ENCODE measurements at places on chromosomes 5 and 9.

GRCh38 chr9:120388003-120388855 lies 191.7 kb downstream of the CDK5RAP2 start:
- no peak for DNase-seq

DNA sequence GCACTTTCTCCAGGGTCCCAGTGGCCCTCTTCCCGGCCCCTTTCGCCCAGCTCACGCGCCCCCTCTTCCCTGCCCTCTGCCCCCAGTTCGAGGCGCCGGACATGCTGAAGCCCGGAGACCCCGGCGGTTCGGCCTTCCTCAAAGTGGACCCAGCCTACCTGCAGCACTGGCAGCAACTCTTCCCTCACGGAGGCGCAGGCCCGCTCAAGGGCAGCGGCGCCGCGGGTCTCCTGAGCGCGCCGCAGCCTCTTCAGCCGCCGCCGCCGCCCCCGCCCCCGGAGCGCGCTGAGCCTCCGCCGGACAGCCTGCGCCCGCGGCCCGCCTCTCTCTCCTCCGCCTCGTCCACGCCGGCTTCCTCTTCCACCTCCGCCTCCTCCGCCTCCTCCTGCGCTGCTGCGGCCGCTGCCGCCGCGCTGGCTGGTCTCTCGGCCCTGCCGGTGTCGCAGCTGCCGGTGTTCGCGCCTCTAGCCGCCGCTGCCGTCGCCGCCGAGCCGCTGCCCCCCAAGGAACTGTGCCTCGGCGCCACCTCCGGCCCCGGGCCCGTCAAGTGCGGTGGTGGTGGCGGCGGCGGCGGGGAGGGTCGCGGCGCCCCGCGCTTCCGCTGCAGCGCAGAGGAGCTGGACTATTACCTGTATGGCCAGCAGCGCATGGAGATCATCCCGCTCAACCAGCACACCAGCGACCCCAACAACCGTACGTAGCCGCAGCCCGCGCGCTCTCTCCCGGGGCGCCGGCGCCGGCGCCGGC lies 1.0 kb downstream of the PRDM6 start:
- no peak for DNase-seq

- no peak for DNase-seq
These were observed 1891.7 kb upstream of the WWC1 start for GRCh38 chr5:166399781-166400180.

- no peak for DNase-seq
These were observed 140.8 kb downstream of the PRR16 start for GRCh38 chr5:120604884-120605283.

DNA sequence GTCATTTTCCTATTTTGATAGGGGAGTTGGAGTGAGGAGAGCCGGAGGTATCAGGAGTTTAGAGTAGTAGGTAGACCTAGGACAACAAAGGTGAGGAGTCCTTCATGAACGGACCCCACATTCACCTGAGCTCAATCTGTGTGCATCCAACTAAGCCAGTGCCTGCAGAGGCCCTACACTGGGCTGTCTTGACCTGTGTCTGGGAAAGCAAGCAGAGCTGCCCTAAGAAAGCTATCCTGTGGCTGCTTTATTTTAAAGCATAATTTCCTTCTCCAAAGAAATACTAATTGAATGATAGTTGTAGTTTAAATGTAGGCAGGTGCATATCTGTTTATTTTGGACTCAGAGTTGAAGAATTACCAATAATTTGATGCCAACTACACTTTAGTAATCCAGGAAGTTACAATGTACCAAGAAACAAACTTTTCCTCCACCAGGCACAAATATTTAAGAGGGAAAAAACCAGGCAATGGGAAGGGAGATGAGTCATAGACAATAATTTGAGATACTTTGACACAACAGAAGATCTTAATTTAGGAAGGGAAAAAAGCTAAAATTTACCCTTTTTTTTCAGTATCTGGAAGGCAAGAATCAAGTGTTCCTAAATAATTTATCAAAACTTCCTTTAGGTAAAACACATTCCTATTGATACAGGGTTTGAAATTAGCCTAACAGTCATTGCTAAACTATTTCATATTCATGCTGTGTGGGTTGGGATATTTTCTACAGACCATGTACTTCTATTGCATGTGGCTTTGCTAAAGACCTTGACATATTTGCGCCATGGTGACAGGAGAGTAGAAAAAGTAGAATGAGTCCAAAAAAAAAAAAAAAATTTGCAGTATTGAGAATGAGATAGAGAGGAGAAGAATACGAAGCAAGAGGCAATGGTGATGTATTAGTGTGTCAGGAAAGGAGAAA lies 376.6 kb upstream of the TUSC1 start:
- DNase-seq = no peak

DNA sequence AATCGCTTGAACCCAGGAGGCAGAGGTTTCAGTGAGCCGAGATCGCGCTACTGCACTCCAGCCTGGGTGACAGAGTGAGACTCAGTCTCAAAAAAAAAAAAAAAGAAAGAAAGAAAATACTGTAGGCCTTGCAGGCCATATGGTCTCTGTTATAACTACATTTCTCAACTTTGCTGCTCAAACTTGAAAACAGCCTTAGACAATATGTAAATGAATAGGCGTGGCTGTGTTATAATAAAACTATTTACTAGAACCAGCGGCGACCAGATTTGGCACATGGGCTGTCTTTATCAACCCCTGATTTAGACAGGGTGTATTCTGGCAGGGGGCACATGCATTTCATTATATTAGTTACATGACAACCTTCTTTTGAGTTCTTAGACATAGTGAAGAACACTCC lies 130.0 kb downstream of the C9orf152 start:
- DNase-seq = no peak

- no peak for DNase-seq
These were observed 4.8 kb upstream of the SHOC1 start for GRCh38 chr9:111799506-111799905.

DNA sequence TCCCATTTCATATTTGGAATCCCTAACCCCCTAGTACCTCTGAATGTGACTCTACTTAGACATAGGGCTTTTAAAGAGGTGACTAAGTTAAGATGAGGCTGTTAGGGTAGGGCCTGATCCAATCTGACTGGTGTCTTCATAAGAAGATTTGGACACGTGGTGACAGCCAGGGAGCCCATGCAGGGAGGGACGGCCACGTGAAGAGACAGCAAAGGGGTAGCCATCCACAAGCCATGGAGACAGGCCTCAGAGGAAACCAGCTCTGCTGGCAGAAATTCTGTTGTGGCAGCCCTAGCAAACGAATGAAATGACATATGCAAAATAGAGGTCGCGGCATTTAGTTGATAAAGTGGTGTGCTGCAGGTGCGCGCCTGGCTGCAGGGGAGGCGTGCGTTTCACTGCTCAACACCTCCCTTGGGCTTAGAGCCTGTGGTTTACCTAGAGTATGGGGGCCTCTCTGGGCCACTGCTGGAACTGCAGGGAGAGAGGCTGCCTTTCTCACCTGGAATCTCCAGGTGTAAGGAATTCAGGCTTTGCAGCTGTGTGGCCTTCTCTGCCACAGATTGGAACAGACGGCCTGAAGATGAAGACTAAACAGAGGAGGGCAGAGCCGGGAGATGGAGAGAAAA lies 7.1 kb upstream of the AFAP1L1 start:
- no peak for DNase-seq

DNA sequence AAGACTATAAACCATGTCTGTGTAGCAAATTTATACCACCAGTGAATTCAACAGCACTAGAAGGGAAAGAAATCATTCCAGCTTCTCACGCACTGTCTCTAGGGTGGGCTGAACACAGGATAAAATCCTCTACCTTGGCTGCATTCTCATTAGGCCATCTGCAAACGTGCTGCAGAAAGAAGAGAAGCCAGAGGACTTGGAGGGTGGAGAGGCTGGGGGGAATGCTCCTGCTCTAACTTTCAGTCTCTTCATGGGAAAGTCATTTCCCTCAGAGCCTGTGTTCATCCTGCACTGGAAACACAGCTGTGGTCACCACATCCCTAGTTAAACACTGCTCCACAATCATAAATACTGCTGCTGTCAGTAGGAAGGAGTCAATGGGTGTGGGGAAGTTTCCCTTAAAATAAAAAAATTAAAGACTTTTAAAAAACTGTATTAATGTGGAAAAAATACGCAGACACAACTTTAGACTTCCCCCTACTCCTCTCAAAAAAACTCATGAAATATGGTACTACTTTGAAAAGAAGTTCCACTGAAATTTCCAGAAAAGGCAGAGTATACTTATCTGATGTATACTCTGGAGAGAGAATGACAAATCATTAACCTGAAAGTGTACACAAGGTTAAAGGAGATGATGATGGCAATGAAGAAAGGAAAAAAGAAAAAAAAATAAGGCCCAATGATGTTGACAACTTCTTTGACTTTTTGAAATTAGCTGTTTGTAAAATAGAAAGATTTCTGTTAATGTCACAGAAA lies 46.8 kb downstream of the LHFPL2 start:
- DNase-seq = no peak

- no peak for DNase-seq
These were observed 7.6 kb downstream of the BASP1 start for GRCh38 chr5:17224858-17225511.

DNA sequence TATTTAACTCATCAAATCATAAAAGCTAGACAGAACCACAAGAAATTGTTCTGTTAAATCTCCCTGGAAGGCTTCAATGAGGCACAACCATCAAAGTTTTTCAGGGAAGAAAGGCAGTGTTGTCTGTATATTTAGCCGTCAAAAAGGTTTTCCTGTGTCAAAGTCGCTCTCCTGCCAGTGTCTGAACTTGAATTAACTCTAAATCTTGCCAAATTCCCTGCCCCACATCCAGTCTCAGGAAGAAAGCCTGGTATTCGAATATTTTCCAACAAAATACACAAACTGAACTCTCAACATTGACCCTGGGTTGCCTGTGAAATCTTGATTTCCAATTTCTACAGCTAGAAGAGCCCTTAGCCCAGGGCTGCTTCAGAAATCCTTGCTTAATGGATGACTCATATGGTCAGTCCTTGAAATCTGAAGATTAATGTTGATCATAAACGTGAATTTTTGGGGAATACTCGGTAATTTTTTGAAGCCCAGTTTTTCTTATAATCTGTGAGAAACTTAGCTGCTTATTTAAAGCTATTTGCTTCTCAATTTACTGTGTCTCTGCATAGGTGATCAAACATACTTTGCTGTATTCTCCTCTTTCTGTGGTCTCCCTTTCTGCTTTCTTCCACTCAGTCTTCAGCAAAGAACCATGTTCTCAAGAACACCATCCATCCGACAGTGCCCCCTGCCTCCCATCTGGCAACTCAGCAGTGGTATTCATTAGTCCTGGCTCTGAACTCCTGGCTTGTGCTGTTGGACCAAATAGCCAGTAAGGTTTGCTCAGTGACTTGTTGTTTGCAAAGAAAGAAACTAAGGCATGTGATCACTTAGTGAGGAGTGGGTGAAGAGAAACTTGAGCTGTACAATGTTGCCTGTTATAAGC lies 58.9 kb downstream of the NREP start:
- no peak for DNase-seq

- DNase-seq = no peak
These were observed 37.2 kb upstream of the NRARP start for GRCh38 chr9:137339045-137339907.

DNA sequence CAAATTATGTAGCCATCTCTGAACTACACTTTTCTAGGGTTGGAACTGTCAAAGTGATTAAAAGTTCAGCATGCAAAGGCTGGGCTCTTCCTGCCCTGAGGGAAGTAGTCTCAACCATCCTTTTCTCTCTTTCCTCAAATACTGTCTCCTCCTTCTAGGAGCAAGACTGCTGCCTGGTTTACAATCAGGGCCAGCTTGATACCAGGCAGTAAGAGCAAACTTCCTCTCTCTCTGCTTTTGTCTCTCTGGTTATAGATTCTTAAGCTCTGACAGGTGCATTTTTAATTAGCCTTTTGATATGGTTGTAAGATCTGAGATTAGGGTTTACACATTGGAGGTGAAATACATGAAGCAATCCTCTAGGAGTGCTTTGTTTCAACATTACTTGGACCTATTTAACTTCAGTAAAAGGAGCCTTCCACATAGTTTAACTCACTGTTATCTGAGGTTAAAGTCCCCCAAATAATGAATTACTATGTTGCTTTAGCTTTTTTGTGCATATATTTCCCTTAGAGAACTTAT lies 436.1 kb downstream of the SPATA31D1 start:
- DNase-seq = no peak

DNA sequence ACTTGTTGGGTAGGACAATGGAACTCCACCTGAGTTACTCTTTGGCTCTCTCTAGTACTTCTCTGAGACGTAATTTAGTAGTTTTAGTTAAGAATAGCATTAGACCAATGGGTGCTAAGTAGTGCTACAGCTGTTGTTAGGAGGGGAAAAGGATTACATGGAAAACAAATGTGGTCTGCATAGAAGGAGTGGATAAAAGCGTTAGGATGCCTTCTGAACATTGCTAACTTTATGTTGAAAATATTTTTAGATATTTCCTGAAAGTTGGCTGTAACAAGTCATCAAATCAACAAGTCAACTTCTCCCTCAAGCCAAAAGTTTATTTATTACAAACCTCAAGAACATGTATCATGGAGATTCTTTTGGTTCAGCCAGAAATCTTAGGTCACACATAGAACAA lies 409.5 kb upstream of the MEF2C start:
- no peak for DNase-seq

DNA sequence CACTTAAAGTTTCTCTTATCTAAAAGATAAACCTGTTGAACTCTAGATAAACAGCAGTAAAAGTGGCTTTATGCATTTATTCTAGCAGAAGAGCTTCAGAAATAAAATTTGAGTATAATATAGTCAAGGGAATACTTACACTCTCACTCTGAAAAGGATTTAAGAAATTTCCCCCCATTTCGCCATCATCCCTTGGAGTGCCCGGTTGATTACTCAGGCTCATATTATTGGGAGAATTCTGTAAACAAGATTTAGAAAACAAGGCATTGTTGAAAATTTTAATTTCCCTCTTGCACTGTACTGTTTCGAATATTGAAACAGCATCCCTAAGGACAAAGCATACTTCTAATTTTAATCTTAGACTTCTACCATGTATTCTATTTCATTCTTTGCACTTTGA lies 34.5 kb upstream of the ACOT12 start:
- DNase-seq = no peak

DNA sequence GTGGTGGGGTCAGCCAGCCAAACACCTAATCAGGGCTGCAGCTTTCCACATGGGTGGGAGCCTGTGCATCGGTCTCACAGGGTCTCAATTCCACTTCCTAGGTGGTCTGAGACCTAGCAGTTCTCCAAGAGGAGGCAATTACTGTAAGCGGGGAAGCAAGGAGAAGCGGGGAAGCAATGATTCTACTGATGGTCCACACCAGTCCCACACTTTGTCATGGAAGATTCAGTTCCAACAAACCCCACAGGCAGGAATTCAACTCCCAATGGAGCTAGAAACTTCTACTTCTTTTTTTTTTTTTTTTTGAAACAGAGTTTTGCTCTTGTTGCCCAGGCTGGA lies 158.7 kb upstream of the RAI14 start:
- DNase-seq = no peak
